Stimulated activated CD4-positive, alpha-beta T cell treated with anti-CD3 and anti-CD28 coated beads, Interleukin-15, amount 100 ng/mL, for 24 hours (primary cell): ENCODE measurements at places on chromosomes 2 and 18.

DNA sequence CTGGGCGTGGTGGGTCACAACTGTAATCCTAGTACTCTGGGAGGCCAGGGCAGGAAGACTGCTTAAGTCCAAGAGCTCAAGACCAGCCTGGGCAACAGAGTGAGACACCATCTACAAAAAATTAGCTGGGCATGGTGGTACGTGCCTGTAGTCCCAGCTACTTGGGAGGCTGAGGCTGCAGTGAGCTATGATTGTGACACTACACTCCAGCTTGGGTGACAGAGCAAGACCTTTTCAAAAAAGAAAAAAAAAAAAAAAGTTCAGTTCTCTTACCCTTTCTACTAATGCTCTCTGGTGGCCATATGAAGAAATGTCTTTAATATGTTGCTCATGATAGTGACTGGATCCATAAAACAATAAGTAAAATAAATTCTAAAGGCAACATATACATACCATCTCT lies 14.9 kb downstream of the TYW5 start:
- DNase-seq, result no peak

- no peak for DNase-seq
These were observed 228.0 kb upstream of the ID2 start for GRCh38 chr2:8453904-8454302.

DNA sequence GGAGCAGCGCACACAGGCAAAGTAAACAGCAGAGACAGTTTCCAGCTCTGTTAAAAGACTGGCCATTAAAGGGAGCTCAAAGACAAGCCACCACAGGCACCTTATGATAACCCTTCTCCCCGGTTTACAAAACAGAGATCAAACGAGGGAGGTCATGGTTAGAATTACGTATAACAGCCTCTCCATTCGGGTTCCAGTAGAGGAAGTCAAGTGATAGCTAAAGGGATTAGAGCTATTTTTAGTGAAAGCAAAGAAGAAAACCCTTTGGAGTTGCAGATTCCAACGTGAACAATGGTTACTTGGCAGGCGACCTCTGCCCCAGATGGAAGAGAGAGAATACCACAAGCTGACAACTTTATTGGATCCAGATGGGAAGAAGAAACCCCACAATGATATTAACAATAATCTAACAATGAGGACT lies 31.2 kb upstream of the EDAR start:
- DNase-seq, result no peak

- no peak for DNase-seq
These were observed at the start of gene TNS1 for GRCh38 chr2:218002845-218003180. Gene TNS1, minus strand, starts transcription at chr2:218002995. Its CDS starts 123 bp downstream, at chr2:218002872.

DNA sequence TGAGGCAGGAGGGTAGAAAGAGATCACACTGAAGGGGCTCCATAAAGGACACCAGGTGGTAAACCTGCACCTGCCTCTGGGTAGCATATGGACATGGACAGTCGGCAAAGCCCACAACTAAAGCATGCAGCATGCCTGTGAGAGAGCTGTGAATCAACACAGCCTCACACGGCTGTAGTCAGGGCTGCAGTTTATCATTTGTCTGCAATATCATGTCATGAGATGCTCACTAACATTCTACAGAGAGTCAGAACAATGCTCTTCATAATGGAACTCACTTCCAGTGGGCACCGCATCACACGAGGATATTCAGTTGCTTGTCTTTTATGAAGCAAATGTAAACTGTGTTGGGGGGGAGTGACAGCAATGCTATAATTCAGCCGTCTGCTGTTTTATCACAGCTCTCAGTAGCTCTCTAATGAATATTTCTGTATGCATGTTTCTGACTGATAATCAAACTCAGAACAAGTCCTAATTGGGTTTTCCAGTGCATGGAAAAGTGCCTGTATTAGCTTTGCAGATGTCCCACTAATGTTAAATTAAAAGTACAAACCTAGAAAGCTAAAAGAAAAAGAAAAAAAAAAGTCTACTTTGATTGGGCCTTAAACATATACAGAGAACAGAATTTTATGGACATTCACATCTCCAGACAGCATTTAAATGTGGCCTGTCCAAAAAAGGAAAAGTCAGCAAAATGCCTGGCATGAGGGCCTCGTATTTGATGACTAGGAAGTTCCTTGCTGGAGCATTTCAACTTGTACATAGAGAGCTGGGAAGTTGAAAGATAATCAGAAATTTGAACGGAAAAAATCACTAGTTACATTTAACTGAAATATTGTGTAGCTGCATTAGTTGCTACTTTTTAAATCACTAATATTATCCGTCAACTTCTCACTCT lies 406.1 kb upstream of the SOX11 start:
- no peak for DNase-seq

GRCh38 chr2:166341426-166341825 lies 34.3 kb downstream of the SCN9A start:
- DNase-seq, result no peak

DNA sequence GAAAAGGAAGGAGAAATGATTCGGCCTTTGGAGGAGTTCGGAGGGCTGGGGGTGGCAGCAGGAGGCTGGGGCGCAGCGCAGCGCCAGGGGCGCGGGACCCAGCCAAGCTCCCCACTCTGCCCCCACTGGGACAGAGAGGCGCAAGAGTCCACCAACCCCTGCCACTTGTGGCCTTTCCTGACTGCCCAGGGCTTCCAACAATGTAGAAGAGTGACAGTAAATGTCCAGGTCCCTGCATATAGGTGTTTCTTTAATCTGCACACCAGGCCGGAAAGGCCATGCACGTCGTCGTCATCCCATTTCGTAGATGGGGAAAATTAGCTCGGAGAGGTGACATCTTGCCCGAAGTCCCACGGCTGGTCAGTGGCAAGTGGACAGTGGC lies 96.6 kb downstream of the INHBB start:
- no peak for DNase-seq
